Astrocyte (in vitro differentiated cells and primary cell): ENCODE measurements at places on chromosomes 11 and 22.
A peak's percentile ranks its signal among the peaks of the same experiment; 100 is the strongest.

DNA sequence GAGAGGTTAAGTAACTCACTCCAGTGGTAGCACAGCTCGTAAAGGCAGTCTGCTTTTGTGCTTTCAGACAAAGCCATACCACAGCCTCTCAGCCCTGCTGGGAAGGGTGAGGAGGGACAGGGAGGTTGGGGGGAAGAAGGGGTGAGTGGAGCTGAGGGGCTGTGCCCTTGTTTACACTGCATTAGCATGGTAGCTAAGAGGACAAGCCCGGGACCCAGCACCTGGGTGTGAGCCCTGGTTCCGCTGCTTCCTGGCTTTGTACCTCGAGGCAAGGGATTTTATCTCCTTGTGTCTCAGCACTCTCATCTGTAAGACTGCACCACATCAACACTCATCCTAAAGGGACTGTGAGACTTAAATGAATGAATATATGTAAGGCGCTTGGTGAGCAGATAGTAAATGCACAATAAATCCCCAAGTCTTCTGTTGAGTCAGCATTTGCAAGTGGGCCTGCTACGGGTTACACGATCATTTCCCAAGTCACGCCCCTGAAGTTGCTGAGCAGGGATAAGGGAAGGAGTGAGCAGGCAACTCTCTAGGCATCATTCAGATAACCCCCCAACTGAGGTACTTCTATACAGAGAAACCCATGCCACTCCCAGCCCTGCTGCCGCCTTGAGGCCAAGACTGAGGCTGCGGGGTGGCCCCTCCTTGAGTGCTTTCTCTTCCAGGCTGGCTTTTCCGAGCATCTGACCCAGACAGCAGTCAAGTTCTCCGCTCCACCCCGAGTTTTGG lies 7.5 kb downstream of the RASD2 start:
- DNase-seq: no peak
- no peaks in the 10 kb centered on the region for H3K36me3 ChIP-seq
- no peak overlapping the region for H3K4me3 ChIP-seq
- H3K4me1 ChIP-seq: peaks cover 7% of the 10 kb centered on the region

GRCh38 chr22:29346659-29347058 lies 31.2 kb upstream of the RASL10A start:
- peaks cover 21% of the 10 kb centered on the region for H3K4me1 ChIP-seq
- no peak overlapping the region for H3K27ac ChIP-seq
- no peak for DNase-seq
- H3K4me3 ChIP-seq: no peak overlapping the region
- no peaks in the 10 kb centered on the region for H3K27me3 ChIP-seq
- peaks cover 28% of the 10 kb centered on the region for H3K36me3 ChIP-seq

DNA sequence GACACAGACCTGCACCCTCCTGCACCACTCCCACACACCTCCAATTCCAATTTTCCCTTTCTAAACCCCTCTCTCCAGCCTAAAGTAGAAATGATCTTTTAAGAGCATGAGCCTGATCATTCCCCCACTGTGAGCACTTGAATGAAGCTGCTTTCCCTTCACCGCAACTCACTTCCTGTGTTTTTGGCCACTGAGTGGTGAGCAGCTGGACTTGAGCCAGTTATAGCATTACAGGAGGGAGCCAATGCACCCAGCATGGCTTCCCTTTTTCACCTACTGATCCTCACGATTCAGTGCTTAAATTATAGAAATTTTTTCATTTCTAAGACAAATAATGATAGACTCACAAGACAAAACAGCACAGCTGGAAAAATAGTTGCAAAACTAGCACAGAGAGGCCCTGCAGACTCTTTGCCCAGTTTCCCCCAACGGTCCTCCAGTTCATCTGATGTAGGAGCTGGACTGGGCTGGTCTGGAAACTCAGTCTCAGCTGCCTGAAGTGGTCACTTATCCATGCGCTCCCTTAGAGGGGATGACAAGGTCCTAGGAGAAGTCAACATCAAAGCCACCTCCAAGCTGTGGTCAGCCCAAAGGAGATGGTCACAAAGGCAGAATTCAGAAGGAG lies 9.7 kb upstream of the APOL4 start:
- no peaks in the 10 kb centered on the region for H3K36me3 ChIP-seq
- H3K4me3 ChIP-seq: no peak overlapping the region
- H3K27me3 ChIP-seq: peaks cover 20% of the 10 kb centered on the region
- peaks cover 8% of the 10 kb centered on the region for H3K4me1 ChIP-seq
- DNase-seq: peak; percentile 64

DNA sequence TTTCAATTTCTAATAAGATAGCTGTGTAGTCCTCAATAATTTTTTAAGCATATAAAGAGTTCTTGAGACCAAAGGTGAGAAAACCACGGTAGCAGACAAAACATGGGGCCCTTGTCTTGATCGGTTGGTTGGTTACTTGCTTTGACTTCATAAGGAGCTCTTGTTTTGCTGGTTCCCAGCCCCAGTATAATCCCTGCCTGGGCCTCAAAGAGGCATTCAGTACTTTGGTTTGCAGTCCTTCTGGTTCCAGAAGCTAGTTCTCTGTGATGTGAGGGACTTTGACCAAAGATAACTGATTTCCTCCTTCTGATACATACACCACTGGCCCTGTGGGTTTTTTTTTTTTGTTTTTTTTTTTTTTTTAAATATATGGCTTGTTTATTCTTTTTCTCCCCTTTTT lies 17.1 kb downstream of the MARK2 start:
- H3K4me3 ChIP-seq: no peak overlapping the region
- H3K4me1 ChIP-seq: no peaks in the 10 kb centered on the region
- H3K27me3 ChIP-seq: no peaks in the 10 kb centered on the region
- no peak overlapping the region for H3K27ac ChIP-seq
- DNase-seq: no peak

DNA sequence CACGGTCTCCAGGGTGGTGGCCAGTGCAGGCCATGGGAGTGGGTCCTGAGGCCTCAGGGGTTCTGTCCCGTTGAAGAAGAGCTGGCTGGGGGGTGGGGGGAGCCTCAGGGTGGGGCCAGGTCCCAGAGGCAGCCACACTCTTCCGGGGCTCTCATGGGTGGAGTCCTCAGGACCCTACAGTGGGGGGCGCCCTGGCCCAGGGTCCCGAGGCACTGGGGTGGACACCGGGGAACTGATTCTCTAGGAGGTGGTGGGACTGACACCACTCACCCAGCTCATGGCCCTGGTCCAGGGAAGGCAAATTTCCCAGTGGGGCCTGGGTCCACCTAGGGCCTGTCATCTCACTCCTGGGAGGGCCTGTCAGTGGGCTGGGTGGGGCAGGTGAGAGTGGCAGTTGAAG lies 12.8 kb downstream of the GGT5 start:
- H3K4me1 ChIP-seq: no peaks in the 10 kb centered on the region
- no peak for DNase-seq
- H3K36me3 ChIP-seq: no peaks in the 10 kb centered on the region
- no peaks in the 10 kb centered on the region for H3K27me3 ChIP-seq
- no peak overlapping the region for H3K4me3 ChIP-seq

DNA sequence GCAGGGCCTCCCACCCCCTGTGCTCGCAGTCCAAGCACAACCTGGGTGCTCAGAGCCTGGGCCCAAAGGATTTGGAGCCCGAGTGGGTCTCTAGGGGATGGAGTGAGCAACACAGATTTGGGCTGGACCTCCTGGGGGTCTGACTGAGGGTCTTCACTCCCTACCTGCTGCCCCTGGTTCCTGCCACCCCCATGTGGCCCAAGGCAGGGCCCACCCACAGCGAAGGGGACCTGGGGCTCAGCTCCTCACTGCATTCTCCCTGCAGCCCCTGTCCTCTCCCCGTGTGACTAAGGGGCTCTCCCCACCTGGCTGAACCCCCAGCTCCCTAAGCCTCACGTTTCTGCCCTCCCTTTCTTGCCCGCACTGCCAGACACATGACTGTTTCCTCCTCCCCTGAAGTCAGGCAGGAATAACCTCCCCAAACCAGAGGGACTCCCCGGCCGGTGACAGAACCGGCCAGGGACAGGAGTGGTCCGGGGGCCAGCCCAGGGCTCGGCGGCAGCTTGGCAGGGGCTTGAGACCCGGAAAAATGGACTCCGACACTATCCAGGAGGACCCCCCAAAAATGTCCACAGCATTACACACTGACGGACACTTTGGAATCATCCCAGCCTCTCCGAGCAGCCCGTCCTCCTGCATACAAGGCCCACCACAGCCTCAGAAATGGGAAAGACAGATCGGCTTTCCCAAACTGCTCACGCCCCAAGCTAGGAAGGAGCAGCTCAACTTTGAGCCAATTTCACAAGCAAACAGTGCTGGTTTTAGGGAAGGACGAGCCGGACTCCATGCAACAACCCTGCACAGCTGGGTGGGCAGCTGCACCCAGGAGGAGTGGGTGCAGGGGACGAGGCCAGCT lies 57.8 kb downstream of the BRD1 start:
- no peak for DNase-seq
- H3K27me3 ChIP-seq: no peaks in the 10 kb centered on the region
- H3K36me3 ChIP-seq: no peaks in the 10 kb centered on the region
- H3K27ac ChIP-seq: no peak overlapping the region
- no peaks in the 10 kb centered on the region for H3K4me1 ChIP-seq
